NCI-H146 (cell line): ENCODE measurements at places on chromosomes 1 and 21.

DNA sequence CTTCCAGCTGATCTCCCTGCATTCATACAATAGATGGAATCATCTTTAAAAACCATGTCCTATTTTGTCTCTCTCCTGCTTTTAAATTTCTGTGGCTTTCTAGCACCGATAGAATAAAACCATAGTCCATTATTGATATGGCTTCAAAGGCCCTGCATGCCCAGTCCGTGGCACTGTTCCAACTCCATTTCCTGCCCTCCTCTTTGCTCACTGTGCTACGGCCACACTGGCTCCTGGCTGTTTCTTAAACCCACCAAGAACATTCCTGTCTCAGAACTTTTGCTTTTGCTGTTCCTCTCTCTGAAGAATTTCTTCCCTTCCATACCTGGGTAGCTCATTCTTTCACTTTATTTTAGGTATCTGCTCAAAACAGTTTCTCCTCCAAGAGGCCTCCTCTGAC is 7.2 kb downstream of the SLAMF1 start:
- no peak for DNase-seq

DNA sequence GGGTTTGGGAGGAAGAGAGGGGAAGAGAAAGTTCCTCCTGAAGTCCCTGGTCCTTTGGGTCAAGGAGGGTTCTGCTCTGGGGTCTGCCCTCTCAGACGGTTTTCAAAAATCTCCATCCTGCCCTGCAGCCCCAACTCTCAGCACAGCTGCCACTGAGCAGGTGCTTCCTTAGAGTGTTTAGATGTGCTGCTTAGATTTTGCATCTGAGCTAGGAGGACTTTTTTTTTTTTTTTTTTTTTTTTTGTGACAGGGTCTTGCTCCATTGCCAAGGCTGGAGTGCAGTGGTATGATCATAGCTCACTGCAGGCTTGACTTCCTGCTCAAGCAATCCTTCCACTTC is 324.9 kb upstream of the POU3F1 start:
- DNase-seq = no peak

DNA sequence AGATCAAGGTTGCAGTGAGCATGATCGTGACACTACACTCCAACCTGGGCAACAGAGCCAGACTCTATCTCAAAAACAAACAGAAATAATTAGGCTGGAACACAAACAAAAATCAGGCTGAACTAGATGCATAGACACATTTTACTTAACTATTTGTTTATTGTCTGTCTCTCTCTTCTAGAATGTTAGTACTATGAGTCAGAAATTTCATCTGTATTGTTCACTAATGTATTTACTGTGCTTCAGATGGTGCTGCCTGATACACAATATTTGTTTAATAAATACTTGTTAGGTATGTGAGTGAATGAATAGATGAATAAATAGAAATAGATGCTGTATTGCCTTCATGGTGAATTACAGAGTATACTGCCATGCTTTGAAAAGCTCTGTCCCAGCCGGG is 6.0 kb upstream of the LIN28A start:
- no peak for DNase-seq

DNA sequence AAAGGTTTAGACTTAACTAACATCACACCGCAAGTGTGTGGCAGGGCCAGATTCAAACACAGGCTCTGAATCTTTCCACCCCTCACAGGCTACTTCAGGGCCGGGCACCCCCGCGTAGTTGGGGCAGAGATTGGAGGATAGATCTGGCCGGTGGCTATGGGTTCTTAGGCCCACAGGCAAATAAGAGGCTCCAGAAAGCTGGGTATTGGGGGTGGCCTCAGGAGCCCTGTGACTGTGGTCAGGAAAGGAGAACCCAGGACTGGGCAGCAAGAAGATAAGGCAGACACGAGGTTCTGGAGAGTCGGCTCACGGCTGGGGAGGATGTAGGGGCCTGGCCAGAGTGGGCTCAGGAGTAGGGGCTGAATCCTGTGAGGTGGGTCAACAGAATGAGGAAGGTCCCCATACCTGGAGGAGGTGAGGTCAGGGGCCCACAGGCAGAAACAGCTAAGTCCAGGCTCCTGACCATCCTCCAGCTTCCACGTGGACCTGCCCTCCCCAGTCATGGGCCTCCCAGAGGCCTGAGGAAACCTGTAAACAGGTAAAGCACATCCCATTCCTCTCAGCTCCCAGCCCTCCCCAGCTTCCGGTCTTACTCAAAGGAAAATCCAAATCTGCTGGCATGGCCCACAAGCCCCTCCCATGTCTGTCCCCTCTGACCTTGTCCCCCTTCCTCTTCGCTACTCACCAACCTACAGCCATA is 306.2 kb downstream of the MATN1 start:
- no peak for DNase-seq

DNA sequence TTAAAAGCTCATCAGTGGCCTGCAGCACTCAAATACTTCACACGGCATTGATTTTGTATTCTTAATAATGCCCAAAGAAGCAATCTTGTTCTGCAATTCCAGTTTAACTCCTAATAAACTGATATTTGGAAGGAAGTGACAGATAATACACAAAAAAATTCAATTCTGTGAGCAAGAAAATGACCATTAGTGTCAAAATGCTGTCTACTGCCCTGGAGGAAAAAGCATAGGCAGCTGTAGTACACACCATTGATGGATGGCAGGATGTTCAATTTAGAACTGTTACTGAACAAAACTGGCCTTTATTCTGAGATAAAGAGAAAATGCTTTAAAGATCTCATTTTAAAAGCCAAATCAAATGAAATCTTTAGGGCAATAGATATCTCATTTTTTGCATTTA is 251.3 kb upstream of the FMN2 start:
- no peak for DNase-seq

DNA sequence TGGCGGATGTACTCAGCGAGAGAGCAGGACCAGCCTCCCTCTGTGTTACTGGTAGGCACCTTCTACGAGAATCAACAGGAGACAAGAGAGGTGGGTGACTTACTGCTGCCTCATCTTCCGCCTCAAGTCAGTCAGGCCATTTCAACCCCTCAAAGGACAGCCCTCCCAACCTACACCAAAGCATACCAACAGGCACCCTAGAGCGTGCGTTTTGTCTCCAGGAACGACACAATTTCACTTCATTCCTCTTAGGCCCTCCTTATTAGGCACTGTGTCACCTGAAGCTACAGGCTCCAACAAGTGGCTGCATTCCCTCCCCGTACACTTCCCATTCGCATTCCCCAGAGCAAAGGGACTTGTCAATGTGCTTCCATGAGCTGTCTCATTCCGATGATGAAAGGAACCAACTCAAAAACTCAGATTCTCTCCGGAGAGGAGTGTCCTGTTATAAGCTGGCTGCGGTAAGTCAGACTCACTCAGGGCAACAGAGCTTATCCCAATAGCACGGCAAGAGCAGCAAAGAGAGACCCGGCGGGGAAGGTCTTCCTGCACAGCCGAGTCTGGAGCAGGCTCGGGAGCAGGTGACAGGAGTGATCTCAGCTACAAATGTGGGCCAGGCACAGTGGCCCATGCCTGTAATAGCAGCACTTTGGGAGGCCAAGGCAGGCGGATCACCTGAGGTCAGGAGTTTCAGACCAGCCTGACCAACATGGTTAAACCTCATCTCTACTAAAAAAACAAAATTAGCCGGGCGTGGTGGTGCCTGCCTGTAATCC is 120.6 kb upstream of the IFFO2 start:
- DNase-seq = no peak

- DNase-seq = no peak
These were observed 329.8 kb upstream of the VAMP3 start for GRCh38 chr1:7441143-7441841.

GRCh38 chr1:1918901-1919303 is at the start of gene TMEM52:
TMEM52 (minus strand) TSS chr1:1919279; CDS start chr1:1919265, 14 bp downstream.
- DNase-seq = peak; percentile 83

DNA sequence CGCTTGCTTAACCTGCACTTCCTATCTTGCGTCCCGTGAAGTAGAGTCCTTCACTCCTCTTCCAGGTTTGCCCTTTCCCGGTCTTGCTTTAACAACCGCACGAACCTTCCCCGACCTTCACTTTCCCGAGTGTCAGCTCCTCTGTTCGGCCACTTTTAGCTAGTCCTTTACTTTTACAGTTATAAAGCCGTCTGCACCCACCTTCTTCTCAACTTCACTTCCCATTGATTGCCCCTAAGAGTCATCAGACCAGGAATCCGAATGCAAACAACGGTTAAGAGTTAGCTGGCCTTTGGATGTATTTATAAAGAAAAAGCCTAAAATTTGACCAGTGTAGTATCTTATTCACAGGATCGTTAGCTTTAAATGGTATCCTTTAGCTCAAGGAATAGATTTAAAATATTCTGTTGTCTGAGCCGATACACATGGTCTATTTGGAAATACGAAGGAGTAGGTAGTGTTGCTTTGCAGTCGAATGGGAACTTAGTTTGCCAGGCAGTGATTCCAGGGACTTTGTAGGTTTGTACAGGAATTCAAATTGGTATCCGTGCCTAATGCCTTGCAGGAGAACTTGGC is 1.4 kb downstream of the PPP2R5A start:
- DNase-seq = no peak

- no peak for DNase-seq
These were observed 210.1 kb downstream of the FGGY start for GRCh38 chr1:59506952-59507351.

DNA sequence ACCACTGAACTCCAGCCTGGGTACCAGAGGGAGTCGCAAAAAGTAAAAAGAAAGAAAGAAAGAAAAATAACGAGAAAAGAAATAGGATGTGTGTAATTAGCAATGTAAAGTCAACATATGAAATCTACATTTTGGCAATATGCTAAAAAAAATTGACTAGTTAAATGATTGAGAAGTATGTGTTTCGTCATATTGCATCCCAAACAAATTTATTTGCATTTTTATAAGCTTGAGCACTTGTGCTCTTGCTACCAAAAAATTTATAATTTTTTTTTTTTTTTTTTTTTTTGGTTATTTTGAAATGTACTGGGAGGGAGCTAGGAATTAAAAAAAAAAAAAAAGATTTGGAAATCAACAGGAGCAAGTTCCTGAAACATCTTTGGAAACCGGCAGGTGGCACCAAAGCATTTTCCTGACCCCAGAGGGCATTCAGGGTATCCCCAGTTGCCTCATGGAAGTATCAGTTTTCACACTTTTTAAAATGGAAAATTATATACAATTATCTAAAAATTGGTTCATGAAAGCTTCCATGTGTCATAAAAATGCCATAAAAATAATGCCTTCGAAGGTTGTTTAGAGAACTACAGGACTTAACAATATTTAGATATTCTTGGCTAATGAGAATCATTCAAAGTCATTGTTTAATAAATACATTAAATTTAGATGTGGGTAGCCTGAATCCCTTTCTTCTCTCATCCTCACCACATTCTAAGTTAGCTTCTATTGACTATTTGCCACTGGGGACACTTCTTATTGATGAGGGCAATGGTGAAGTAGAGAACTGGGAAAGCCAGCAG is 4.8 kb upstream of the HEATR1 start:
- DNase-seq = peak; percentile 65

DNA sequence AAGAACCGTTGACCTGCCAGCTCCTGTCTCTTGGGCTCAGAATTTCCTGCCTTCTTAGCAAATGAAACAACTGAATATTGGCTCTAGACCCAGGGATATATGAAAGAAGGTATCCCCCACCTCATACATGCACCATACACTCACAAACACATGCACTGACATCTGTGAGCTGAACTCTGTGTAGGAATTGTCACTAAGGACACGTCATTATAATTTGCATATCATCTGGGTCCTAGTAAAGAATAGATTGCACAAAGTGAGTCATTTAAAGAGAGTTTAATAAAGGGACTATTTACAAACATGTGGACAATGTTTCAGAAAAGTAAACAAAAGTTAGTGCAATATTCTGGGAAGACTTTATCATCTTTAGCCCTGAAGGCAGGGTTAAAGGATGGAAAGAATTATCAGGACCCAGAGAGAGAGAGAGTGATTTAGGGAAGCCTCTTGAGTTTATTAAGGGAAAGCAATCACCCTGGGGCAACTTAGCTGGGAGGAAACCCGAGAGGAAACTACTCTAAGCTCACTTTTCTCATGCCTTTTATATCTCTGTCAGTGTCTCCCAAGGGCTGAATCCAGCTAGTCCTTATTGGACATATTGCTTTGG is 74.1 kb upstream of the PLA2G4A start:
- no peak for DNase-seq

- DNase-seq = peak; percentile 38
These were observed 65.1 kb downstream of the GADD45A start for GRCh38 chr1:67749844-67750690.

DNA sequence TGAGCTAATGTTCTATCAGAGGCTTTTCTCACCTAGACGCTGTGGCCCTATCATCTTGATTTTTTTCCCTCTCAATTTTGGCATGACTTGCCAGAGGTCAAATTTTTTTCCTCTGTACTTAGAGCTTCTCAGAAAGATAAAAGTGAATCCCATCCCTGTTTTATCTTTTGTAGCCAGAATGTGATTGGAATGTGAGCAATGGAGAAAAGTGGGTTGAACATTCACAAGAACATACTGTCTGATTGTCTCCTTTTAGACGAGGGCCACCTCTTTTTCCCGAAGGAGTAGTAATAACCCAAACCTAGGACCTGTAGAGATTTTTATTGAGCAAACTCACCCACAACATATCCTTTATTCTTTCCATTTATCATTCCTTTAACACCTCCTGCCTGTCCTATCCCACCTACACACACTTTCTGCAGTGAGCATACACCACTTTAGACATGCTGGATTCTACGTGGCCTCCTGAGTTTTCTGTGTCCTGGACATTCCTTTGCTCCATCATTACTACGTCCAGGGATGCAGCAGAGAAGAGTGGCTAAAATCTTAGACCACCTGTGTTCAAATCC is 15.9 kb downstream of the S100A10 start:
- no peak for DNase-seq

GRCh38 chr1:8523666-8524206 is 205.8 kb downstream of the SLC45A1 start:
- no peak for DNase-seq

GRCh38 chr1:108561689-108562326 is 1.9 kb downstream of the EEIG2 start:
- peak; percentile 63 for DNase-seq

DNA sequence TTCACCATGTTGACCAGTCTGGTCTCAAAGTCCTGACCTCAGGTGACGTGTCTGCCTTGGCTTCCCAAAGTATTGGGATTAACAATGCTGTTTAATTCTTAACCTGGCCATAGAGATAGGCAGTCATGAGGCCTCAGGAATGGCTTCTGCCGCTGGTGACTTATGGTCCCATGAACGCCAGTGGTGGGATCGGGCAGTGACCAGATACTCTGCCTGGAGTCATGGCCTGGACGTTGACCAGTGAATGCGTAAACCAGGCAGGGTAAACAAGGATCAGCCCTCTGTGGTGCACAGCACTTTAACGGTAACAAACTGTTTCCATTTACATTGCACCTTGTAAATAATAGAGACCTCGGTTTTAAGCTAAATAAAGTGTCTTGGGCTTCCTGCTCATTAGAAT is 23.0 kb downstream of the MTARC1 start:
- DNase-seq = no peak

DNA sequence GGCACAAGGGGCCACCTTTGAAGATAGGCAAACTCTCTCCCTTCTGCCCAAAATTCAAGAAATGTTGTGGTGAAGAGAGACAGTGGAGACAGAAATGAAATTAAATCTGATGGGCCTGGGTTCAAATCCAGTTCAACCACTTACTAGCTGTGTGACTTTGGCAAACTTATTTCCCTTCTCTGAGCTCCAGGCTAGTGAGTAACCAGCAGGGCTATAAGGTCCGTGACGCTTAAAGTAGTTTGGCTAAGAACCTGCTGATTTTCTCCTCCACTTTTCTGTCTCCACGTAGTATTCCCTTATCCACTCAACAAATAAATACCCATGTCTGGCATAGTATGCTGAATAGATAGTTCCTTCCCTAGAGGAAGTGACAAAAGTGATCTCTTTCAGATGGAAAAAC is 1.9 kb downstream of the SLC2A1 start:
- no peak for DNase-seq
